Stomach (tissue), 19 donors: ENCODE measurements at places on chromosomes 5 and 9.
A peak's percentile ranks its signal among the peaks of the same experiment; 100 is the strongest.

- DNase-seq, result no peak
Observed at GRCh38 chr9:71130521-71130920, 9.1 kb upstream of the TRPM3 start.

- no peak for DNase-seq
Observed at GRCh38 chr9:135375001-135375400, 104.6 kb upstream of the PPP1R26 start.

GRCh38 chr9:126443144-126443543, 116.5 kb downstream of the MVB12B start:
- DNase-seq, result no peak

GRCh38 chr9:128325629-128326028, 3.0 kb downstream of the COQ4 start:
- DNase-seq, result no peak

GRCh38 chr5:35384658-35385057, 154.4 kb upstream of the PRLR start:
- DNase-seq, result no peak

- DNase-seq, result peak; percentile 30
Observed at GRCh38 chr5:10145923-10146401, 103.7 kb downstream of the ATPSCKMT start.

GRCh38 chr9:69812068-69813000, 8.3 kb upstream of the CFAP95 start:
- no peak for DNase-seq

DNA sequence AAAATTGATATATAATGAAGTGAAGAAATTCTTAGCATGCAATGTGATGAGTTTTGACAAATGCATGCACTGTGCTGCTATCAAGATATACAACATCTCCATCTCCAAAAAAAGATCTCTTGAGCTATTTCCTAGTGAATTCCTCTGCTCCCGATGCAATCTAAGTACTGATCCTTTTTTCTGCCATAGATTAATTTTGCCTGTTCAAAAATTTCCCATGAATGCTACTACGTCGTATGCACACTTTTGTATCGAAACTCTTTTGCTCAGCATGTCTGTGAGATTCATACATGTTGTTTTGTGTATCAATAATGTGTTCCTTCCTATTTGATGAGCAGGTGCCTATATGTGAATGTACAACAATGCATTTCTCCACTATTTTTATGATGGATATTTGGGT, 647.4 kb downstream of the MTRR start:
- DNase-seq, result no peak

DNA sequence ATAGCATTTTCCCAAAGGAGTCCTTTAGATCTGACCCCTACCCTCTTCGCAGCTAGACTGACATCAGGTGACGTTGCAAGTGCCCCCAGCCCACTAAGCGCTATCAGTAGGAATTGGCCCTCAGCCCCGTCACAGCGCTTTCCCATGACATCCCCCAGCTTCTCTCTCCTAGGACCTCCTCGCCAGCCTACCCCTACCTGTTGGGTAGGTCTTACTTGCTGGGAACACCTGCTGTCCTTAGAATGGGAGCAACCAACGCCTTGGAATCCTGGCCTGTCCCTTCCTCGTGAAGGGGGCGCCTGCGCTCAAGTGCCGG, 584 bp upstream of the PIP5K1B start:
- no peak for DNase-seq

DNA sequence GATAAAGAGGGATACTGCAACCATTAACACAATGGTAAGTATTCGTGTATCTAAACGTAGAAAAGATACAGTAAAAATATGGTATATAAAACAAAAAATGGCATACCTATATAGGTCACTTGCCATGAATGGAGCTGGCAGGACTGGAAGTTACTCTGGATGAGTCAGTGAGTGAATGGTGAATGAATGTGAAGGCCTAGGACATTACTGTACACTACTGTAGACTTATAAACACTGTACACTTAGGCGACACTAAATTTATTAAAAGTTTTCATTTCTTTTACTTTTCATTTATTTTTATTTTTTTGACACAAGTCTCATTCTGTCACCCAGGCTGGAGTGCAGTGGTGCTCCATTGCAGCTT, 14.1 kb downstream of the TDRD7 start:
- no peak for DNase-seq
